Dorsolateral prefrontal cortex (tissue), 122 donors: ENCODE measurements at places on chromosomes 7 and 10.

GRCh38 chr10:30116041-30116491, 56.7 kb upstream of the JCAD start:
- no peak for DNase-seq

- DNase-seq: no peak
Observed at GRCh38 chr10:89114846-89115625, 92.1 kb downstream of the CH25H start.

- no peak for DNase-seq
Observed at GRCh38 chr10:105259201-105259600, 618.1 kb downstream of the SORCS3 start.

- no peak for DNase-seq
Observed at GRCh38 chr10:103396789-103397087, 312 bp downstream of the PDCD11 start.

- DNase-seq: no peak
Observed at GRCh38 chr7:99210265-99210970, 2.5 kb upstream of the KPNA7 start.

DNA sequence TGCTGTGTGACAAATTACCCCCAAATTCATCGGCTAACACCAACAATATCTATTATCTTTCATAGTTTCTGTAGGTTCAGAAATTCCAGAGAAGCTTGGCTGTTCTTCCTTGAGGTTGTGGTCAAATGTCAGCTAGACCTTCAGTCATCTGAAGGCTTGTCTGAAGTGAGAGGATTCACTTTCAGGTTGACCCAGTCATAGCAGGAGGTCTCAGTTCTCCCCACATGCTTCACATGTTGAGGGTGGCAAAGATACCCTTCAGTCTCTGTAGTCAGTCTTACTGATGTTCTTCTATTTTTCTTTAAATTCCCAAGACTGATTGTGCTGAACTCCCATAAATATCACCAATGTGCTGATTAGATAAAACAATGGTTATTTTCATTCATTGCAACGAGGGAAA, 1692.0 kb downstream of the REEP3 start:
- DNase-seq: no peak

- no peak for DNase-seq
Observed at GRCh38 chr10:109178591-109178990, 744.7 kb downstream of the XPNPEP1 start.
